Omental fat pad (tissue), 4 donors: ENCODE measurements at places on chromosomes 2 and 18.

- DNase-seq = no peak
Observed at GRCh38 chr2:201441409-201441808, 9.8 kb downstream of the TRAK2 start.

GRCh38 chr2:70411483-70412125 lies 109.7 kb upstream of the FAM136A start:
- DNase-seq = no peak

DNA sequence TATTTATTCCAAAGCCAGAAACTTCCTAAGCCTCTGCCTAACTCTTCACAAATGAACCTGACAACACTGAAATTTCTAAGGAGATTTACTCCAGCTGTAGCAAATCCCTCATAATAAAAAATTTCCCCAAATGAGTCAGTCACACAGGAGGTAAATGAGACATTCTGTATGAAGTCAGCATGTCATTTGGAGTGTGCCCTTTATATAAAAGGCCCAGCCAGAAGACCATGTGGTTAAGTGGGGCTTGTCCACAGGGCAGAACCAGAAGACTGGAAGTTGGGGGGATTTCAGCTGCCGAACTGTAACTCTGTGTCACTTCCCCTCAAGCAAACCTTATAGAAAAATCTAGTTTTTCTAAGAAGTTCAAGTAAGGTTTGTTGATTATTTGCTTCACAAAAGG lies 30.2 kb downstream of the NRP2 start:
- DNase-seq = no peak

GRCh38 chr18:41543815-41544214 lies 411.2 kb upstream of the PIK3C3 start:
- DNase-seq = no peak

GRCh38 chr2:47535996-47536395 lies 133.0 kb downstream of the MSH2 start:
- no peak for DNase-seq

DNA sequence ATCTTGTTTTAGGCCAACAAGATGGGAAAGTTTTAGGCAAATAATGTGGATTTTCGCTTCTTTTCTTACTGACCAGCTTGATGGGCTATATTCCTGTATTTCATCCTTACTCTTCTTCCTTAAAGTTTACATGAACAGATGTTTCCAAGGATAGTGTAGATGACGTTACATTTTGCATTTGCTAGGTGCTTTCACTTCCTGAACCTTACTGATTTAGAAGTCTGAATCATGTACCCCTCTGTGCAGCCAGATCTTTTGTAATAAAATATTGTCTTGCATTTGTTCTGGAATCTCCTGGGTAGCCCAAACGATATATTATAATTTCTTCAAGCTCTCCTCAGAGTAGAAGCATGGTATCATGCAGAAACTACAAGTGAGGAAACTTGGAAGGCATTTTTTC lies 93.4 kb downstream of the CALCRL start:
- no peak for DNase-seq

GRCh38 chr2:129061069-129061768 lies 742.6 kb upstream of the HS6ST1 start:
- no peak for DNase-seq
